ENCODE measurements at places on chromosomes 6 and 20. TPM values are rescaled to one million over a fixed set of nuclear protein-coding genes. Genes with fewer than 3 reads are reported as not detected.

F13A1 gene
- 134 TPM for total RNA-seq

NT5E gene
- total RNA-seq, result 28.6 TPM

NDRG3 gene
- 15.3 TPM for total RNA-seq

LINC00237 gene
- total RNA-seq, result not detected

HSPA1L gene
- total RNA-seq, result 0.48 TPM

GRIK2 gene
- 2.3 TPM for total RNA-seq

FAM162B gene
- total RNA-seq, result 6.9 TPM

Data from omental fat pad (tissue), 4 donors.